ENCODE measurements at places on chromosomes 12 and 14.
A peak's percentile ranks its signal among the peaks of the same experiment; 100 is the strongest.

DNA sequence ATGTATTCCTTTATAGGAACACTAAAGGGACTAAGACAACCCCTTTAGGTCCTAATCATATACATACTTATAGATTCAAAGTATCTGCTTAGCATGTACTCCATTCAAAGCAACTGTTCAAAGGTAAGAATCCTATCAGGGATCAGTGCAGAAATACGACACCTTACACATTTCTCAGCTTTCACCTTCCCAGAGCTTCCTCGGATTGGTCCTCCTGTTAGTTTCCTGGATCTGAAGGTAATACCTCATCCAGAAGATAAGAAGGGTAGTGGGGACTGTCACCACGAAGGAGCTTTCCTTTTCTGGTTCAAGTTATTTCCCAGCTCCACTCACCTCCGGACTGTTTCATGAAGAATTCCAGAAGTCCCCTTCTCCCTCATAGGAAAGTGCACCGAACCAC is 38.0 kb downstream of the RCOR1 start:
- DNase-seq: peak; percentile 28

GRCh38 chr12:113271466-113271852 is 50.2 kb downstream of the TPCN1 start:
- DNase-seq: no peak

DNA sequence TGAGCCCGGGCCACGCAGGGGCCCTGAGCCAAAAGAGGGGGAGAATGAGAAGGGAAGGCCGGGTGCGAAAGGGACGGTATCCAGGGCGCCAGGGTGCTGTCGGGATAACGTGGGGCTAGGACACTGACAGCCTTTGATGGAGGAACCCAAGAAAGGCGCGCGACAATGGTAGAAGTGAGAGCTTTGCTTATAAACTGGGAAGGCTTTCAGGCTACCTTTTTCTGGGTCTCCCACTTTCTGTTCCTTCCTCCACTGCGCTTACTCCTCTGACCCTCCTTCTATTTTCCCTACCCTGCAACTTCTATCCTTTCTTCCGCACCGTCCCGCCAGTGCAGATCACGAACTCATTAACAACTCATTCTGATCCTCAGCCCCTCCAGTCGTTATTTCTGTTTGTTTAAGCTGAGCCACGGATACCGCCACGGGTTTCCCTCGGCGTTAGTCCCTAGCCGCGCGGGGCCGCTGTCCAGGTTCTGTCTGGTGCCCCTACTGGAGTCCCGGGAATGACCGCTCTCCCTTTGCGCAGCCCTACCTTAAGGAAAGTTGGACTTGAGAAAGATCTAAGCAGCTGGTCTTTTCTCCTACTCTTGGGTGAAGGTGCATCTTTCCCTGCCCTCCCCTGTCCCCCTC is 3.0 kb downstream of the SSTR1 start:
- peak; percentile 71 for DNase-seq

- no peak for DNase-seq
Observed at GRCh38 chr12:93943780-93944179, 204.6 kb upstream of the PLXNC1 start.

GRCh38 chr12:6053541-6053940 is 70.9 kb downstream of the VWF start:
- DNase-seq: no peak

DNA sequence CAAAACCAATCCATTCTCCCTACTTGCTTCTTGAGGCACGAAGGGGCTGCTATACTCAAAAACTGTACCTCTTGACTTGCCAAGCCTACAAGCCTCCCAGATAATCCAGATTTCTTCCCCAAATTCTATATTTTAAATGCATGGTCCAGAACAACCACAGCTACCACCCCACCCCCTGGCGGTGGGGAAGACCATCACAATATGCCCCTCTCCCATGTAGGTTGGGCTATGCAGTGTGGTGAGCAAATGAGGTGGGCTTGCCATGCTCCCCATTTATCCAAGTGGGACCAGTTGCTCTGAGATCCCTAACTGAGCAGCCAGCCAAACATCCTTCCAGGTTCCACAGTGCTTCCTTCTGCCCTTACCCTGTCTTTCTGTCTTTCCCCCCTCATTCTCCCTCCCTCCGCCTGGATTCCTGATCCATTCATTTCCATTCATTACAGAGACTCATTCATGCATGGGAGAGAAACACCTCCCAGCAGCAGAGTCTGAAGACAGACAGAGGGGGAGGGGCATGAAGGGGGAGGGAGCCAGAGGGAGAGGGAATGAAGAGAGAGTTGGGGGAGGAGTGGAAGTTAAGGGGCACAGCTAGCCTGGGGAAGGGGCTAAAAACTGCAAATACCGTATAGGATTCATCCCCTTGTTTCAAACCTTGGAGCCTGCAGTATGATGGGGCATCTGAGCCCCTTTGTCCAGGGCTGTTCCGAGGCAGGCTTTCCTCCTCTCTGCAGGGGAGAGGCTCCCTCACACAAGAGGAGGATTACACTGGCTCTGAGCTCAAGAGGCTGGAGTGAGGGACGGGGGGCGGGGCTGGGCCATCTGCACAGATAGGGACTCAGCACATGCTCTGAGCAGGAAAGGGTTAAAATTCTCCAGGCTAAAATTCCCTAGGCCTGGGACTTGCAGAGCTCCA is 4.4 kb downstream of the ZNF219 start:
- peak; percentile 61 for DNase-seq

Data from hepatocyte (in vitro differentiated cells).